ENCODE measurements at places on chromosomes 7 and 10.

GRCh38 chr10:3766046-3766756 is 18.8 kb downstream of the KLF6 start:
- DNase-seq: no peak

DNA sequence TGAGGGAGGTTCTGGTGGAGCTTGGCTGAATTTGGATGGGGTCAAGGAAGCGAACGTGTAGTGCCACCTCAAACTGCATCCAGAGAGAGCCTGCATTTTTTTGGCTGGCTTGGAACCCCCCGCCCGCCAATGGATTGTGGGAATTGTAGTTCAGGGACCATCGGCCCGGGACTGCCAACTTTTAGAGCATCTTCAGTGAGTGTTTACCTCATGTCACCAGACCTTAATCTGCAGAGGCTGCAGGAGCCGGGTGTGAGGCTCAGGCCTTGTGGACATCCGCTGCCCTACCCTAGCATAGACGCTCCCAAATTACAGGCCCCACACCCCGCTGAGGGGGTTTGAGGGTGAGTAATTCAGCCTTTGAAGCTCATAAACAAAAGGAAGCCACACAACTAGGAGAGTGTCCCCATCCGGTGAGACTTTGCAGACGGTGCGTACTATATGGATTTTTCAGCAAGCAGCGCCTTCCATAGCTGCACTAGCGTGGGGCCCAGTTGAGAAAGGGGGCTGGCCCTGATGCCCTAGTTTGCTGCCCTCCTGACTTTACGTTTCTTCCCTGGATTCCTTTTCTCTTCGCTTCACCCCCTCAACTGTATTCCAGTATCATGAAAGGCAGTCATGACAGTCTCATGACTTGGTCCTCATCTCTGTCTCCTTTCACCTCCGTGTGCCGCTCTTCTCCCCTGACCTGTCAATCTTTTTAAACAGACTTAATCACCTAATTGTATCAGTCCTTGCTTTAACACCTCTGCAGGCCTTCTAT is 717 bp downstream of the CNPY4 start:
- peak; percentile 39 for DNase-seq

- DNase-seq: no peak
These were observed 100.5 kb upstream of the TCF7L2 start for GRCh38 chr10:112849546-112849945.

- no peak for DNase-seq
These were observed 173.3 kb downstream of the ELFN1 start for GRCh38 chr7:1843271-1843861.

DNA sequence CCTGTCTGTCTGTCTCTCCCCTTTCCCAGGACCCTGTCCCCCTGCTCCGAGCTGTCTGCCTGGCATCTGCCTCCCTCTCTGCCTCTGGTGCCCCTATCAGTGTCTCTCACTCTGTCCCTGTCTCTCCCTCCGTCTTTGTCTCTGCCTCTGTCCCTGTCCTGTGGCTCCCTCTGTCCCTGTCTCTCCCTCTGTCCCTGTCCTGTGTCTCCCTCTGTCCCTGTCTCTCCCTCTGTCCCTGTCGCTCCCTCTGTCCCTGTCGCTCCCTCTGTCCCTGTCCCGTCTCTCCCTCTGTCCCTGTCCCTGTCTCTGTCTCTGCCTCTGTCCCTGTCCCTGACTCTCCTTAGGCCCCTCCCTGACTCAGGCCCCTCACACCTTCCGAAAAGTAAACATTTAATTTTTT is 75.0 kb upstream of the PAX2 start:
- no peak for DNase-seq

- DNase-seq: no peak
These were observed 47.2 kb downstream of the CELF2 start for GRCh38 chr10:11064832-11065231.

DNA sequence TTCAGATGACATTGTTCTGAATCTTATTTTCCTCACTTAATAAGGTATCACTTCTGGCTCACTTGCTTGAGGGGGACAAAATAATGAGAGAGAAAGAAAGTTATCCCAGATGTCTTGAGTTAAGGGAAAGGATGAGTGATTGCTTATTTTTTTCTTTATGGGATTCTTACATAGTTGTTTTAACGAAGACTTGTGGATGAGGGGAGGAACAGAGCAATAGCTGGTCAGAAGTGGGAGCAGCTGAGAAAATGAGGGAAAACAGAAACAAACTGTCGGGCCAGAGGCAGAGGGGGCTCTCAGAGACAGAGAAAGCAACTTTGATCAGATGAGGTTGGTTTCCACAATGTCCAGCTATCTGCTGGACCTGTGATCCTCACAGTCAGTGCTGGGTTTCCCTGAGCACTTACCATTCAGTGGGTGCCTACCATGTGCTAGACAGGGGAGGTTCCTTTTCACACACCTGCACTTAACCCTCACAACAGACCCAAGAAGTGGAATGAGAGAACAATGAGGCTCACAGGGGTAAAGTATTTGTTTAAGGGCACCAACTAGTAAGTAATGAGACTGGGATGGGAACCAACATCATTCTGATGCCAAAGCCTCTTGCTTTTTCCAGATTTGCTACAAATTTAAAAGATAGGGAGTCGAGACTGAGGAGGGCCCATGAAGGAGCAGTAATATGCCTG is 64.2 kb downstream of the BICC1 start:
- DNase-seq: no peak

DNA sequence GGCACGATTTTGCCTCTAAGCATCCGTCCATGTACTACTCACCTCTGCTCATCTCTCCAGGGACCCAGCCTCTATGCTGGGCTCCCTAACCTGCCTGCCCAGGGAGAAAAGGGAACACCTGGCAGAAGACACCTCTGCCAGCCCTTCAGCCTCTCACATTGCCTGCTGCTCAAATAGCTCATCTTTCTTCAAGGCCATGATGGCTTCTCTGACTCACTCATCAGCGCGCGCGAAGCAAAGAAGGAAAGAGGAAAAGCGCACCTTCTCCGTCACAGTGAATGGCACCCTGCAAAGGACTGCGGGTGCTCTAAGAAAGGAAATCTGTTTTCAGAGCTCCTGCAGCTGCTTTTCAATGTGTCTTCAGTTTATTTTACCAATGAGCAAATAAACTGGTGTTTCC is 174.0 kb downstream of the PRKAG2 start:
- no peak for DNase-seq

DNA sequence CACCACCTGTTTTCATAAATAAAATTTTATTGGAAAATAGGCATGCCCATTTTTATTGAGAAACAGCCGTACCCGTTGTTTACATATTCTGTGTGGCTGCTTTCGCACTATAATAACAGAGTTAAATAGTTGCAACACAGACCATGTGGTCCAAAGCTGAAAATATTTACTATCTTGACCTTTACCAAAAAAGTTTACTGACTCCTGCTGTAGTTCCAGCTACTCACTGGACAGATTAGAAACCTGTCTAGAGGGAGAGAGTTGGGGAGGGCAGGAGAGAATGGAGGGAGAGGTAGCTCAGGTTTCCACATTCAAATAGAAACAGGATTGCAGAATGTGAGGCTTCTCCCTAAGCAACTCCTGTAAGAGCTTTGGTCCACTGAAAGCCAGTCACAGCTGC is 55.1 kb upstream of the GLCCI1 start:
- no peak for DNase-seq

- DNase-seq: no peak
These were observed 122.9 kb upstream of the RET start for GRCh38 chr10:42953684-42954674.

DNA sequence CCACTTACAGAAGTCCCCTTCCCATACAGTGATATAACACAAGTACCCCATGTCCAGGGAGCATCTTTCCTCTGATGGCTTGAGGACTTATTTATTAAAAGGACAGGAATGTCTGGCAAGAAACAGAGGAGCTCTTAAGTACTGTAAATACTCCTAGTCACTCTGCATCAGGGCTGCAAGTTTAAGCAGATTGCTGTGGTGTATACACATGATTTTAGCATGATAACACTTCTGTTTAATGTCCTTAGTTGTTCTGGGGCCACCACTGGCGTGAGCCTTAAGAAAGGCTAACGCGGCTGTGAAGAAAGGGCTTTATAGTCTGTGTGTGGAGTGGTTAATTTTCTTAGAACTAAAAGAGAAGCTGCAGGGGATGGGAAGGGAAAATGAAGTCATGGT is 65.7 kb downstream of the GBF1 start:
- no peak for DNase-seq

DNA sequence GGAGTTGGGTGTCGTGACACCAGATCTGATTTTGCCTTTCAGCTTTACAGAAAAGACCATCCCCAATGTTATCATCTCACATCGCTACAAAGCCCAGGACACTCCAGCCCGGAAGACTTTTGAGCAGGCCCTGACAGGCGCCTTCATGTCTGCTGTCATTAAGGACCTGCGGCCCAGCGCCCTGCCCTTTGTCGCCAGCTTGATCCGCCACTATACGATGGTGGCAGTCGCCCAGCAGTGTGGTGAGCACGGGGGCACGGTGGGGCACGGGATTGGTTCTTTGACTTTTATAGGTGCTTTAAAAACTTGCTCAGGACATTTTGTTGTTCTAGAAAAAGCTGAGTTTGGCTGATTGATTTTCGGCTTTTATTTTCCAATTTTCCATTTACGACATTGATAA is 48.8 kb downstream of the TRRAP start:
- no peak for DNase-seq

DNA sequence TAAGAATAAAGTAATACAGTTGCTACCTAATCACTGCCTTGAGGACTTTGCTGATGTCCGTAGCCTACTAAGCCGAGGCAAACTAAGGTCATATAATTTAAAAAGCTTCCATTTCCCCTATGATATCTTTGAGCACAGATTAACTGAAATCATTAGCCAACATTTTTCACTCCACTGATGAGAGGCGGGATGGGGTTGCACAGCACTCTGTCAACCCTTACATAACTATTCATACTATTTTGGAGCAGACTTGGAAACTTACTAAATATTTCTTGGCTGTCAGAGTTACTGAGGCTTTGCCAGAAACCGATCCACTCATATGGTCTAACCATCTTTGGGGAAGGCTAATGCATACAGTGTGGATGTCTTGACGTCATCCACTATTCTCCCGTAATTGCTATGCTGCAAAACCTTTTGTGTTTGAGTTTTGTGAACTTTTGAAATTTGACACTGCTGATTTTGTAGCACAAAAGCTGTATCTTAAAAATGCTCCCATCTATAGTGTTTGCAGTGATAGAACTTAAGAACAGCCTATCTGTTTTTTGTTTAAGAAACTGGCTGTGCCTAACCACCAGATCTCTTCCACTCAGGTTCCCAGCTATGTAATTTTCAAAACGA is 248.7 kb downstream of the TSPAN12 start:
- DNase-seq: no peak

- DNase-seq: no peak
These were observed 761.0 kb upstream of the COBL start for GRCh38 chr7:52077571-52077970.

DNA sequence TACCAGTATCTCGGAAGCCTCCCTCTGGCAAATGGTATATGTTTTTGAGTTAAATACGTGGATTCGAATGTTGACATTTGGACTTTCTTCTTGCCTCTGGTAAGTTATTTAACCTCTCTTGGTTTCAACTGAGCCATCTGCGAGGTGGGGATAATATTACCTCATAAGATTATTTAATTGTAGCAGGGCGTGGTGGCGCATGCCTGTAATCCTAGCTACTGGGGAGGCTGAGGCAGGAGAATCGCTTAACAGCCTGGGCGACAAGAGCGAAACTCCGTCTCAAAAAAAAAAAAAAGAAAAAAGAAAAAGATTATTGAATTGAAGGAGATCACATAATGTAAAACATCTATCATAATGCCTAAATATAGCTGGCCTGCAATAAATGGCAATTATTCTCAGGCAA is 396 bp upstream of the TAF5 start:
- DNase-seq: no peak

GRCh38 chr10:47329855-47330254 is 7.6 kb downstream of the GDF2 start:
- no peak for DNase-seq

GRCh38 chr10:49176310-49177268 is 11.6 kb downstream of the TMEM273 start:
- no peak for DNase-seq

GRCh38 chr10:47458466-47459154 is 25.3 kb downstream of the ANXA8 start:
- DNase-seq: no peak

- DNase-seq: no peak
These were observed 88.6 kb downstream of the FANK1 start for GRCh38 chr10:125984865-125985495.

DNA sequence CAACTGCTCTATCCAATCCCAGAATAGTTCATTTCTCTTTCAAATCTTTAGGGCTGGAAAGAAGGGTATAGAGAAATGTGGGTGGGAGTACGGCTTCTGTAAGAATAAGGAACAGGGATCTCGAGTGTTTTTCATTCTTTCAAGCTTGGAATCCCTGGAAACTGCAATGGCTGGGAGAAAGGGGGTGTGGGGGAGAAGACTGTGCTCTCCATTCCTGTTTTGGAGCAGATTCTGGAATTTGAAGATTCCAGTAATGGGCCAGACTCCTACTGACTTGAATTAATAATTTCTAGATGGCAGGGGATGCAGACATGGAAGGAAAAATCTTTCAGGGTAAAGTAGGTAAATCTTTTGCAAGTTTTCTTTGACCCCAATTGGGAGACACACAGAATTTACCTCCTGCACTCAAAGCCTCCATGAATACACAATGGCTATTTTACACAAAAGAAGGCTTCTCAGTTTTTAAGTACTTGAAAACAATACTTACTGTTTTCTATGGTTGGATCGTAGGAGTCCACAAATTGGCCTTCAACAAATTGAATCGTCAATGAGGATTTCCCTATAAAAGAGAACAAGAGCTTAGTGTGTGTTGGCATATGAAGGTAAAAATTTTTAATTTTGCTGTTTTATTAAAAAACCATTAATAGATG is 29.1 kb downstream of the RHEB start:
- DNase-seq: no peak

GRCh38 chr7:93228302-93228701 is 2.0 kb upstream of the HEPACAM2 start:
- no peak for DNase-seq

DNA sequence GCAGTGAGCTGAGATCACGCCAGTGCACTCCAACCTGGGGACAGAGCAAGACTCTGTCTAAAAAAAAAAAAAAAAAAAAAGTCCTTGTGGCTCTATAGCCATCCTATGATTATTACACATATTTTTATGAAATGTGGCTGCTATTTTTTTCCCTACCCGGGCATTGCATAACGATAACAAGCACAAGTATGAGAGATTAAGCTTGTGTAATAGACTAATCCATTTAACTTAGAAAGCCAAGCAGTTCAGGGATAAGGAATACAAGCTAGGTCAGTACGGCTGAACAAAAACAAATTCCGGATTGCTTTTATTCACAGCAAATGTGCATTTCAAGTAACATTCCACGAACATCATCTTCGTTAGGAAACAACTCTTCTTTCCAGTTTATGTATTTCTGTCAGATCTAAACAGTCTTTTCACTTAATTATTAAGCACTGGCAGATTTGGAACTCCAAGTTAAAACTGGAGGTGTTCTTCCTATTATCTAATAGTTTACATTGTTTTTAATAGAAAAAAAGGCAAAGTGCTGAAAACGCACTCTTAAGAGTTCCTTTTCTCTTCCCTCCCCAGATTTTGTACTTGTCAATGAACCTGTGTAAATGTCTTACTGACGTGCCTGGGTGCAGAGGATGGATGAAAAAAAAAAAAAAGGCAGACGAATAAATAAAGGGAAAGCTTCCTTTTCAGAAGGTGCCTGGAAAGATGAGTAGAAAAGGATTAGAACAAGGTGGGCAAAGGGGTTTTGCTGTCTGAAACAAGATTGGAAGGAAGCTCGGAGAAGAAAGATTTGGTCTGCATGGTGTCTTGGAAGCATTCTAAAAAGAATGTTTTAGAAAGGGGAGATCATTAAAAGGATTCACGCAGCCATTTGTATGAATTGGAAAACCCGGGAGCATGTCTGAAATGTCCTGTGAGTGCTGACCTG is 81.1 kb downstream of the PRTFDC1 start:
- no peak for DNase-seq
